Small intestine (tissue), 16 donors: ENCODE measurements at places on chromosomes 1 and 21.
A peak's percentile ranks its signal among the peaks of the same experiment; 100 is the strongest.

DNA sequence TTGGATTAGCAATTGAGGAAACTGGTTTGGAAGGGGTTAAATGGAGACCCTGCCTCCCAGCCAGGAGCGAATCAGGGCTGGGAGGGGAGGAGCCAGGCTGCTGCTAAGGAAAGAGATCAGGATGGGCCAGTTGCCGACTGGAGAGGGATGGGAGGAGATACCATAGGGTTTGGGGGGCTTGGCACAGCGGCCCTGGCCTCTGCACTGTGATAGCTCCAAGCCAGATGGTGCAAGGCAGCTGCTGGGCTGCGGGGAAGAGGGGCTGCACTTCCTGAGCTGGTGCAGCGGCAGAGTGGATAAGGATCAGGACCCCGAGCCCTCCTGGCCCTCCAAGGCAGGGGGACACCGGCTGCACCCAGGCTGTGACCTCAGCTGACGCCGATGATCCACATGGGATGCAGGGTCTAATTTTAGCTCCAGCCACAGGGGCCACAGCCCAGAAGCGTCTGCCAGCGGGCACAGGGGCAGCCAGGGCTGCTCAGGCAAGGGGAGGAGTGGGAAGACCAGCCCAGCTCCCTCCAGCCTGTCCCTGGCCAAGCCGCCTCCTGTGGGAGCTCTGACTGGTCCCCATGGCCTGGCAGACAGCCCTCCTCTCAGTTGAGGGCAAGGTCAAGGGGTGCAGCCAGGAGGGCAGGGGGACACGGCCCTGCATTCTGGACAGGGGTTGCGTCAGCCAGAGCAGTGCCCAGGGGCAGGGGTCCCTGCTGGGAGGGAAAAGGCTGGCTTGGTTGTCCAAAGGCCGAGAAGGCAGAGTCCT, at the start of gene EXTL1:
TSS of gene EXTL1 (plus strand) at position 129 of the 757 bp plus-strand sequence. CDS start 872 bp downstream, outside the sequence.
- DNase-seq, result no peak

DNA sequence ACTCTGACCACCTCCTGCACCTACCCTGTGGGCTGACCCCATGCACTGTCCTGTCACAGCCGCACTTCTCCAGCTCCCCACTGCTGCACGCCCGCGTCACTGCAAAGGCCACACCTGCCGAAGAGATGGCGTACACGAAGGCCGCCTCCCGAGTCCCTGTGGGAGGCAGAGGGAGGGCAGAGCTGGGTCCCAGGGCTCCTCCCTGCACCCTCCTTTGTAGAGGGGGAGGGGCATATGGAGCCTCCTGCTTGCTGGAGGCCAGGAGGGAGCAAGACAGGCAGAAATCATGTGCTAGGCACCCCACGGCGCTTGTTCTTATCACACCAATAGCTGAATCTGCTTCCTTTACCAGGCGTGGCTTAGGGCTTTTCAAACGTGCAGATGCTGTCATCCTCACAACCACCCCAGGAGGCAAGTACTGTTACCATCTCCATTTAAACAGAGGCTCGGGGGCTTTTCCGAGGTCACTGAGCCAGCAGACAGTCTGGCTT, 21.4 kb downstream of the WNT4 start:
- DNase-seq, result no peak

DNA sequence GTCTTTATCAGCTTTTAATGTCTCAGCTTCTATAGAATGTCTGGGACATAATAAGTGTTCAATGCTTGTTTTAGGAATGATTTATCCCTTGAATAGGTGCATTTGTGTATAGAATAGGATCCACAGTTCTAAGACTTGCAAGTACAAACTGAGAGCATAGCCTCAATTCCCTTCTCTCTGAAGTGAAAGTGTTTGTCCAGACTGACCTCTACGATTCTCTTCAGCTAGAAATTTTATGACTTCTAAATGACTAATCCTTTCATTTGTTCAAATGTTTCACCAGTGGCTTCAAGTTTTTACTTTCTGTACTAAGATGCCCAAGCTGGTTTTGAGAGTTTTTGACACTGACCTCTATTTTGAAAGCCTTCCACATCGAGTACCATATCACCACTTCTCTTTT, 608.2 kb upstream of the ADGRL4 start:
- no peak for DNase-seq

- no peak for DNase-seq
These were observed 71.3 kb upstream of the DNAJC6 start for GRCh38 chr1:65238010-65238409.

DNA sequence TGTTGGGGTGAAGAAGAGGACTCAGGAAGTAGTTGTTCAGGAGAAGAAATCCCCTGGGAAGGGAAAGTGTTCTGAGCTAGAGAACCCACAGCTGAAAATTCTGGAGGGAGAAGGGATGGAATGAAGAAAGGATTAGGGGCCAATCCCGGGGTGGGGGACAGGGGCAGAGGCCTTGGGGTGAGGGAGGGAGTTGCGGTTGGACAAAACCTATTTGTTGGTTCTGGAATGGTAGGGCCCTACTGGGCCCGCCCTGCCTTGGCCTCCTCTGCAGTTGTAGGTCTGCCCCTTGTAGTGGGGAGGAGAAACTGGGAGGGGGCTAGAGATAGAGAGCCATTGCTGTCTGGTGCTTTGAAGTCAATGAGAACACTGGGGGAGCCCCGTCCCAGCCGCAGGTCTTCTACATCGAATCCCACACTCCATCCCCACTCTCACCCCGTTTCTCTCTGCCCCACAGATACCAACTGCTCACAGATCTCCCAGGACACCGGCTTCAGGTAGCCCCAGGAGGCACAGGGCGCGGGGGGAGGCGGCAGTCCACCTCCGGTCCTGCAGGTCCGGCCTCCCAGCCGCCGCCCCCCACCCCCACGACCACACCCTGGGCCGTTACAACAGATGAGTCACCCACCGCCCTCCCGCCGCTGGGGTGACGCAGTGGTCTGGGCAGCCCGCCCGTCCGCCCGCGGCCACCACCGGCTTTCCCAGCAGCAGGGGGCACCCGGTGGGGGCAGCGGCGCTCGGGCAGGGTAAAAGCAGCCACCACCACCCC, 1.1 kb downstream of the TAGLN2 start:
- DNase-seq, result peak; percentile 87

DNA sequence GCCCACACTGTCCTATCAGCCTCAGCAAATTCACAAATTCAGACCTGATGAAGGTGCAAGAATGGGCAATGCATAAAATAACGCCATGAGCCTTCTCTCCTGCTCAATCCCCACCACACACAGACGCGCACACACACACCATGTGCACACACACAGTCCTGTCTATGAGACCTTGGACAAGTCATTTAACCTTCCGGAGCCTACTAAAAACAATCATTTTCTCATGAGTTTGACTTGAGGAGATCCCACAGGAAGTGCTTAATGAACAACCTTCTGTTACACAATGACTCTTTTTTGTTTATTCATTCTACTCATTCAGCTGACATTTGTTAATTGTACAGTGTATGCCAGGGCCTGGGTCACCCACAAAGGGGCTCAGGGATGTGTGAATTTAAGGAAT, 125.4 kb downstream of the EDEM3 start:
- no peak for DNase-seq

- peak; percentile 32 for DNase-seq
These were observed 41.4 kb upstream of the COL6A2 start for GRCh38 chr21:46056450-46056903.

DNA sequence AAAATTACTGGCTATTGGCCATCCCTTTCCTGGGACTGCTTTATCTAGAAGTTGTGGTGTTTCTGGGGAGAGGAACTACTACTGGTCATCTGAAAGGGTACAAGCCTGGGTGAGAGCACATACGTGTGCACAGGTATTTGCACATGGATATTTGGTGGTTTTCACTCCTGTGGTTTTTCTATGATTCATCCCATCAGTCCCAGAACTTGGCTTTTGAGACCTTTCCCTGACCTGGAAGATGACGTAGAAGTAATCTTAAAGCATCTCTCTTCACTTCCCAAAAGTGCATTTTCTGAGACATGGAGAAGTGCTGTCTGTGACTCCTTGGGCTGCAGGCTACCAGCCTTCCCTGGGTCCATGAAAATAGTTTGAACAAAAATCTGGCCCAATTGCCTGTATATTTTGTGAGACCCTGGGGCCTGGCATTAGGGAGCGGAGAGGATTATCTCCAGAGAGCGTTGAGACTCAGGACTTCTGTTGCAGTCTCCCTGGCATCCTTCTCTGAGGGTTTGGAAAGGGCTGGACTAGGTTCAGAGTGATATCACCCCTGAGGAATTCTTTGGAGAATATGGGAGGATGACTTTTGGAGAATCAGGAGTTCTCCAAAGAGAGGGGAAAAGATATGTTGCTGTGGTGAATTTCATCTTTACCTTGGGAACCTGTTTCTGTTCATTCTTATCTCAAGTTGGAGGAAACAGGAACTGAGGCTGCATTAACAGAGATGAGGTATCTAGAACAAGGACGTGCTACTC, 130.8 kb downstream of the NOS1AP start:
- no peak for DNase-seq

GRCh38 chr21:38490411-38491020, 7.8 kb downstream of the ERG start:
- DNase-seq, result no peak

GRCh38 chr1:3469849-3470649, 15.6 kb downstream of the ARHGEF16 start:
- DNase-seq, result no peak

- DNase-seq, result no peak
These were observed 5.4 kb upstream of the KIRREL1 start for GRCh38 chr1:157988002-157988401.

DNA sequence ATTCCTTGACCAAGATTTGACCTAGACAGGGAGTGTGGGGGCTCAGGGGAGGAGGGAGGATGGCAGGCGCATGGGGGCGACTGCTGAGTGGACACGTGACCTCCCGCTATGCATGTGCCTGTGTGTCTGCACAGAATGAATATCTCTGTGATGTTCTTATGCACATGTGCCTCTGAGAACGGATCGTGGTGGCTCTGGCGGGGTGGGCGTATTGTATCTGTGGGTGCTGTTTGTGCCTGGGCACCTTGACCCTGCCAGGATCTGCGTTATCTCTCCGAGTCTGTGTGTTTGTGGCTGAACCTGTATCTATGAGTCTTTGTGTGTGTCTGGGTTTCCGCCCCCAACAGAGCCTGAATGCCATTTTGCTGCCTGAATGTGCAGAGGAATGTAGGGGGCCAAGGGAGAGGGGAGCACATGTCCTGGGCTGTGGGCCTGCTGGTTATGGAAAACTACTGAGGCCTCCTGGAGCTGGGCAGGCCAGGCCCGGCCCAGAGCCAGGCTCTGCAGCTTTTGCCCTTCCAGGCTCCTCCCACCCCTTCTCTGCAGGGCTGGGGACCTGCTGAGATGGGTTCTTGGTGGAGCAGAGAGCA, 102.5 kb downstream of the EBNA1BP2 start:
- DNase-seq, result no peak

DNA sequence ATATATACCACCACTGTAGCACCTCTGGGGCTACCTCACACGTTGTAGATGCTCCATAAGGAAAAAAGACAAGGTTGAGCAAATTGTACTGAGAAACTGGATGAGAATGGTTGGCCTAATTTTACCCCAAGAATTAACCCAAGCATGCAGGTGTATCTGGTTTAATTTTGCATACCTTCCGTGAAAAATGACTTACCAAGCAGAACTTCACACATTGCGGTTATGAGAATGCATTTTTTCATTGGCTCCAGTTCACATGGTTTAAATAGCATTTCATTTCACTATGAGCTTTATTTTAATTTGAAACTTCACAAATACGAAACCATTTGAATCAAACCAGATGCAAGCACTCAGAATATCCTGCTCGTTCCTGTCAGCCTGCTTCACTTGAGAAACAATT, 512.2 kb downstream of the LTN1 start:
- no peak for DNase-seq

DNA sequence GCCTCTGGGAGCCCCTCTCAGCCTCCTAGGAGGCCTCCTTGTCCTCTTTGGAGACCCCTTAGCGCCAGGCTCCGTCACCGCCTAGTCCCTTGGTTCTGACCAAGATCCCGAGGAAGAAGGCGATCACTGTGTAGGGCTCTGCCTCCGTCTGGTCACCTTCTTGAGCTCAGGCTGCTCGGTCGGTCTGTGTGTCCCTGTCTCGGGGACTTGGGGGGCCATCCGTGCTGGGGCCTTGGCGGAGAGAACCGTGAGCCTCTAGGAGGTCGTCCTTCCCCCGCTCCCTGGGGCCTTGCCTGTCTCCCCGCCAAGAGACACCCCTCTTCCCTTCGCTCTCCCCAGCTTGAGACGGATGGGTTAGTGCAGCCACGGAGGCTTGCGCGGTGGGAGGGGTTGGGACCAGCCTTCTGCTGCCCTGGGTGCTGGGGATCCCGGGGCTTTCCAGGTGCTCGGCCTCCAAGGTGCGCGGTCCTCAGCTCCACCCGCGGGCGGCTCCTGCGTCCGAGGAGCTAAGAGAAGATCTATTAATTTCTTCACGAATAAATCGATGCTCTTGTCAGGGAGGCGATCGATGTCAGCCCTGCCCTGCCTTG, 701 bp upstream of the INSRR start:
- DNase-seq, result peak; percentile 41

GRCh38 chr21:37848721-37849490, 67.4 kb downstream of the KCNJ6 start:
- DNase-seq, result no peak

GRCh38 chr1:115475901-115476300, 137.9 kb upstream of the NGF start:
- DNase-seq, result no peak

DNA sequence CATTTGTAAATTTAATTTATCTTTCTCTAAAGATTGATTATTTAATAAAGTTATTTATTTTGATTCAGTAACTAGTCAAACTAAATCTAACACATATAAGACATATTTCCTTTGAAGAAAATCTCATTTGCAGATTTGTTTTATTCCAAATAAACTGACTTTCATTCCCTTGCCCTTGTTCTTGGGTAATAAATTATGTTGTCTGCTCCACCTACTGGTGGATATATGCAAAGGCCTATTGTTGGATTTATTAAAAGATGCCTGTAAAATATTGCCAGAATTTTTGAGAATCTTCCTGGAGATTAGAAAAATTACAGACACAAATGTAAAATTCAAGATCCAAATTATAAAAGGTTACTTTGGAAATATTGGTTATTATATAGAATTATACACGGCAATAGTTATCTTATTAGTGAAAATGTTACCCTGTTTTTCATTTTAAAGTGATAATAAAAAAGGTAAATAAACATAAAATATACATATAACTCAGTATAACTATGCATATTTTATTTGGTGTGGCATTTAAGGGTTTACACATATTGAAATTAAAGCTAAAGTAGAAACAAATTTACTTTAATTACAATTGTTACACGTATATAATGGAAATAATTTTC, 116.1 kb downstream of the SPATA17 start:
- DNase-seq, result peak; percentile 26

DNA sequence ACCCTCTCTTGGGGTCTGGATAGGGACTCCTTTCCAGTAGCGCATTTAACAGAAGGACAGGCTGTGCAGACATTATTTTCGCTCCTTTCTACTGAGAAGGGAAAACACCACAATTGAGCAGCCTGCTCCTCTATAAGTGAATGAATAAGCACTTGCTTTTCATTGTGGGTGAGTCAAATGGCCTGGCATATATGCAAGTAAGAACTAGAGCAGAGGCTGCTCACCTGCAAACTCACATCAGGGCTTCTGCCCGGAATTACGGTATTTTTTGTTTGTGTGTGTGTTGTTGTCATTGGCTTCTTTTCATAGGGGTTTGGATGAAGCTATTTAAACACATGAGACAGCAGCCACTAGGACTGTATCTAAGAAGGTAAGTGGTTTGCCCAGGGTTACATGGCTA, 200.1 kb upstream of the CAMK1G start:
- DNase-seq, result no peak

GRCh38 chr1:1175221-1176062, 1.8 kb downstream of the TTLL10 start:
- DNase-seq, result no peak

- no peak for DNase-seq
These were observed 15.8 kb downstream of the GPSM2 start for GRCh38 chr1:108892356-108893140.

GRCh38 chr1:94325377-94326302, 88.3 kb upstream of the ARHGAP29 start:
- DNase-seq, result no peak

GRCh38 chr21:33334824-33335223, 10.1 kb downstream of the IFNAR1 start:
- no peak for DNase-seq
